ENCODE measurements at places on chromosomes 6 and 20.

GRCh38 chr20:63123331-63123741 lies 92.6 kb downstream of the YTHDF1 start:
- peak; percentile 31 for DNase-seq

GRCh38 chr6:82906951-82907350 lies 158.7 kb downstream of the UBE3D start:
- DNase-seq = no peak

GRCh38 chr20:14334306-14334930 lies 3.0 kb downstream of the FLRT3 start:
- peak; percentile 23 for DNase-seq

- no peak for DNase-seq
These were observed 2.8 kb upstream of the NEU1 start for GRCh38 chr6:31865205-31866118.

- DNase-seq = no peak
These were observed 25.5 kb downstream of the MRAP2 start for GRCh38 chr6:84059082-84059481.

GRCh38 chr6:161493576-161494118 lies 219.8 kb upstream of the AGPAT4 start:
- DNase-seq = no peak

GRCh38 chr6:70164556-70164955 lies 138.3 kb downstream of the COL9A1 start:
- DNase-seq = no peak

- DNase-seq = no peak
These were observed 6.1 kb downstream of the MMP24 start for GRCh38 chr20:35232575-35232974.

DNA sequence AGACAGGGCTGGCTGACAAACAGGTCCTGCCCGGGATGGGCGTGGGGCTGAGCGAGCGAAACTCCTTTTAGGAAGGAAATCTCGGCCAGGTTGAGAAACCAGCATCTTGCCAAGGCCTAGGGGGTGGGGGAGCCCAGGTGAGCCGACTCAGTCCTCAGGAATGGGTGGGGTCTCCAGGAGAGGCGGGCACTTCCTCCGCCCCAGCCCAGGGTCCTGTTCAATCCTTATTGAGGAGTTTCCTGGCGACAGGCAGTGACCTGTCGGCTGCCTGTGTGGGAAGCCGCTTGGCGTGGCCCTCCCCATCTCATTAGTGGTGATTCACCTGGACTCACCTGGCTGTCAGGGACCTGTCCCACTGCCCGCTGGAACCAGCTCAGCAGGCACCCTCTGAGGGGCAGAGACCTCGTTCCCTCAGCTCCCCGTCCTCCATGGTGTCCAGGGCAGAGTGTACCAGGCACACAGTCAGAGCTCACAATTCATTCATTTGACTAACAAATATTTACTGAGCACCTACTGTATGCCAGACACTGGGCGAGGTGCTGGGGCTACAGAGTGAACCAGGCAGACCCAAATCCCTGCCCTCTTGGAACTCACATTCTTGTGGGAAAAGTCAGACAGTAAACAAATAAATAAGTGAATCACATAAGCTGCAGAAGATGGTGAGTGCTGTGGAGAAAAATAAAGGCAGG lies 51.1 kb downstream of the FGD2 start:
- DNase-seq = no peak

- no peak for DNase-seq
These were observed 54.1 kb upstream of the CHD6 start for GRCh38 chr20:41672282-41672681.

- no peak for DNase-seq
These were observed 9.3 kb downstream of the ULBP2 start for GRCh38 chr6:149951096-149951495.

DNA sequence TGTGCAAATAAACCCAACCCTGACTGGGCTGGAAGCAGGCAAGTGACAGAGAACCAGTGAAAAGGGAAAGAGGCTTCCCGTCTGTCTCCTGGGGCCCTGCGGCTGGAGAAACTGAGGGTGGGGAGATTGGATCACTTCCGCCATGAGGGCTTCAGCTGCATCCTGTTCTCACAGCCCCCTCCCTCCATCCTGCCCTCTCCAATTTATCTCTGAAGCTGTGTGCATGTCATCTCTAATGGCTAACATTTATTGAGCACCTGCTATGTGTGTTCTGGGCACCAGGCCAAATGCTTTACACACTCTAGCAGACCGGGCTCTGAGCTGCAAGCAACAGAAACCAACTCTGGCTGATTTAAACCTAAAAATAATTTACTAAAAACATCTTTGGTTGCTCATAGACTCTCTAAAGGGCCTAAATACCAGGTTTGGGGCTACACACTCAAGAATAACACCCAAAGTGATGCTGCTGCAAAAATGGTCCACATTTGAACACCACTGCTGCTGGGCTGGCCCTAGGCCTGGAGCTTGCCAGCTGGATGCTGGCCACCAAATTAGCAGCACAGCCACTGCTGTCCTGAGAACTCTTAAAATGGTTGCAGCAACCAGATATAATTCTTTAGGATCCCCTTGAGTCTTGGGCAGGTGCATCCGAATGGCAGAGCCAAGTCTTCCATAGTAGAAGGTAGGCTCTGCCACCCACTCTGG lies 123.6 kb upstream of the LRFN2 start:
- no peak for DNase-seq

Measured in right lobe of liver (tissue), 6 donors.